ENCODE measurements at places on chromosomes 12 and 14.

DNA sequence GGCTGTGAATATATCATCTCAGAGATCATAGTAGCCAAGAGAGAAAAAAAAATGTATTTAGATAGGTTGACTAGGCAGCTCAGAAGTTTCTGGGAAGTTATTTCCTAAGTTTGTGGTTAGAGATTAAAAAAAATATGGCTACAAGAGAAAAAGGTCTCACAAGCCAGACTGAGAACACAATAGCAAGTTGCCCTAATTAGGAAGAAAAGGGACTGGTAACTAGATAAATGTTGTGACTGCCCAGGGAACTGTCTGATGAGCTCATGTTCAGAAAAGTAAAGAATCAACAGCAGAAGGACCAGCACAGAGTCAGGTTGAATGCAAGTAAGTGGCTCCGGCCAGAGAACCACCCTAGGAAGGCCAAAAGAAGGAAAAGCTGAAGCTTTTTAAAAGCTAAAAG, 256.6 kb downstream of the PRKD1 start:
- no peak for ATAC-seq

DNA sequence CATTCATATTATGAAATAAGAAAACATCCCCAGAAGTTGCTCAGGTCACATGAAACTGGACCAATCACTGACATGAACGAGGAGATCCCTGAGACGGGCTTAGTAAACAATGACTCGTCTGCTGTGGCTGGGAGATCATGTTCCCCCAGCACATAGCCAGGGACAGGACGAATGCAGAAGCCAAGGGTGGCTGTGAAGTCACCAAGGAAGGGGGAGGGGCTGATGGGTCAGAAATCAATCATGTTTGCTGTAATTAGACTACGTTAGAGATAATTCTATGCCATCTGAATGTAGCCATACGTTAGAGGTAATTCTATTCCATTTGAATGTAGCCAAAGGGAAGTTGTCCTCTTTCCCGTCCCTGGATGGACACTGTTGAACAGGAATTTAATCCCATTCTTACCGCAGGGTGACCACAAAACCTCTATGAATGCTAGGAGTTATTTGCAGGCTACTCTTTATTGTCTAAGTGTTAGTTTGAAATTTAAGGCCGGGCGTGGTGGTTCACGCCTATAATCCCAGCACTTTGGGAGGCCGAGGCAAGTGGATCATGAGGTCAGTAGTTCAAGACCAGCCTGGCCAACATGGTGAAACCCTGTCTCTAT, 332.9 kb downstream of the TMEM132D start:
- no peak for ATAC-seq

DNA sequence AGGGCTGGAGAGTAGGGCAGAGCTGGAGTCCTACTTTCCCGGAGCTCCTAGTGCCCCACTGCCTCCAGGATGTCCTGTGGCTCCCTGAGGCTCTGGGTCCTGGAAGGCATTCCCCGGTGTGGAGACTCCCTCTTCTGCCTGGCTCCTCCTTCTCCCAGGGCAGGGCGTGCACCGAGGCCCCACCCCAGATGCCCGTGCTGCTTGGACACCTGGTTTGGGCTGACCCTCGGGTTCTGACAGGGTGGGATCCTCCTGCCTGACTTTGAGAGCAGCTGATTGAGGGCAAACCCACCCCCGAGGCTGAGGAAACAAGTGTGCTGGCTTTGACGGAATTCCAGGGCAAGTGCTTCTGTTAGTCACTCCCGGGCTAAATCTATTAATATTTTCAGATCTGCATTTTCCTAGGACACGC, 15.4 kb downstream of the TEAD4 start:
- ATAC-seq, result no peak

DNA sequence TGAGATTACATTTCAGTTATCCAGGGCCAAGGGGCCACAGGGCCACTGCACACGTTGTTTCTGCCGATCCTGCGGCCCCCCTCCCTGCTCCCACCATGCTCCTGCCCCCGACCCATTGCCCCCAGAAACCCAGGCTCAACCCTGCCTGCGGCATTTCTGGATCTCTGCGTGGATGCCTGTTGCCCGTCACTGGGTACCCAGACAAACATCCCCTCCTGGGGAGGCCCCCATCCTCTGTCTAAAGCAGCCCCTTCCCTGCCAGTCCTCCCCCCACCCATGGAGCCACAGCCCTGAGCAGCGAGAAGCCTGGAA, 326.4 kb upstream of the SFSWAP start:
- no peak for ATAC-seq

GRCh38 chr14:60657456-60658210, 8.4 kb upstream of the SIX1 start:
- ATAC-seq, result no peak

DNA sequence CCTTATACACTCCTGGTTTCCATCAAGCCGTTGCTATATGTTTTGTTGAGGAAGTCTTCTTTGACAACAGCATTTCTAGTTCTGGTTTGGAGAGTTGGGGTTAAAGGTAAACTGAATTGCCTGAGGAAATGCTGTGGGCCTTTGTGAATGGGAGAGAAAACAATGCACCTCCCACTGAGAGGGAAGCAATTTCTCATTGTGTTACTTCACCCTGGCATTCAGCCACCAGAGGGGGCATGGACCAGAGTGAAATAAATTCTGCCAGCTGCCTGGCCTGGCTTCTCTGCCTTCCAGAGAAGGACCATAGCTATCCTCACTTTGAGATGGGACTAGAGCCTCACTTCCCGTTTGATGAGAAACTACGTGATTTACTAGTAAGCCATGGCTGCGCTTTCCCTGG, 475.3 kb downstream of the EGLN3 start:
- peak; percentile 77 for ATAC-seq

DNA sequence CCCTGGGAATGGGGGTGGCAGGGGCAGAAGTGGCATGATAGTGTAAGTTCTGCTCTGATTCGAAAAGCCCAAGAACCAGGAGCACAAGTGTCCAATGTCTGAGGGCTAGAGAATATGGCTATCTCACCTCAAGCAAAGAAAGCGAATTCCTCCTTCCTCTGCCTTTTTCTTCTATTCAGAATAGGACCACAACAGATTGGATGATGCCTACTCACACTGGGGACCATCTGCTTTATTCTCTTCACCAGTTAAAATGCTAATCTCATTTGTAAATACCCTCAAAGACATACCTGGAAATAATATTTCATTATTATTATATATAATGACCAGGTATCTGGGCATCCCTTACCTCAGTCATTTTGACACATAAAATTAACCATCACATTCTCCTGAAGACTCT, 808.7 kb downstream of the NRXN3 start:
- ATAC-seq, result no peak

- no peak for ATAC-seq
These were observed 641 bp upstream of the HOXC12 start for GRCh38 chr12:53953831-53954693.

- ATAC-seq, result peak; percentile 71
These were observed 702.7 kb downstream of the TMTC2 start for GRCh38 chr12:83389237-83389996.

DNA sequence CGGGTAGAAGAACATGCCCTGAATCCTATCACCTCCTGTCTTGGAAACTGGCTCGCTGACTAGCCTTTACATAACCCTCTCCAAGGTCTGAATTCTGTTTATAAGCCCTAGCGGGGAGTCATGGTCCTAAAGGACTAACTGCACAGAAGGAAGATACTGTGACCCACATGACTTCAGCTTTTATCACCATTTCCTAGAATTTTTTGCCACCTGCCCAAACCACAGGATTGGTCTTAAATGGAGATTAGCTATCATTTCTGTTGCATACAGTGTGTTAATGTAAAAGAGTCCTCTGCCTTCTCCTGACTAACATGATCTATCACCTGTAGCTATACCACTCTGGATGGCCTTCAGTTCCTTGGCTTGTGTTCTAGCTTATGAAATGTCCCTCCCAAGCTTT, 319.2 kb downstream of the DUSP6 start:
- no peak for ATAC-seq

- no peak for ATAC-seq
These were observed 736.4 kb upstream of the LRFN5 start for GRCh38 chr14:40870252-40870651.

GRCh38 chr12:64077922-64078321, 144.2 kb downstream of the KICS2 start:
- peak; percentile 77 for ATAC-seq

- ATAC-seq, result peak; percentile 7
These were observed 5.6 kb upstream of the LBHD2 start for GRCh38 chr14:103078420-103078749.

GRCh38 chr12:11891346-11891745, 179.4 kb upstream of the BCL2L14 start:
- no peak for ATAC-seq

DNA sequence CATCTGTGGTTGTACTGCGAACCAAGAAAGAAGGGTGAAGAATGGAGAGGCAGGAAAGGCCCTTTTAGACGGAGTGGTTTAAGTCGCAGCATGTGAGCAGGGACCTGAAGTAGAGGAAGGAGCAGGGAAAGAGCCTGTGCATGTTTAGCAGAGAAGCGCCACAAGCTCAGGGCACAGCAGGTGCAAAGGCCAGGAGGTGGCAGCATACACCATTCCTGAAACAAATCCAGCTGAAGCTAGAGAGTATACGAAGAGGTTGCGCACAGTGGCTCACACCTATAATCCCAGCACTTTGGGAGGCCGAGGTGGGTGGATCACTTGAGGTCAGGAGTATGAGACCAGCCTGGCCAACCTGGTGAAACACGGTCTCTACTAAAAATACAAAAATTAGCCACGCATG, 49.9 kb downstream of the HELB start:
- no peak for ATAC-seq

- ATAC-seq, result no peak
These were observed 18.9 kb downstream of the CCND2 start for GRCh38 chr12:4292341-4293073.

- ATAC-seq, result no peak
These were observed 393.5 kb downstream of the CCDC91 start for GRCh38 chr12:28583701-28584261.

GRCh38 chr12:46386877-46387629, 14.5 kb upstream of the SLC38A2 start:
- no peak for ATAC-seq

- ATAC-seq, result peak; percentile 91
These were observed 22.2 kb downstream of the GRIN2B start for GRCh38 chr12:13959131-13959723.

GRCh38 chr14:90523544-90523943, 126.7 kb downstream of the CALM1 start:
- no peak for ATAC-seq

DNA sequence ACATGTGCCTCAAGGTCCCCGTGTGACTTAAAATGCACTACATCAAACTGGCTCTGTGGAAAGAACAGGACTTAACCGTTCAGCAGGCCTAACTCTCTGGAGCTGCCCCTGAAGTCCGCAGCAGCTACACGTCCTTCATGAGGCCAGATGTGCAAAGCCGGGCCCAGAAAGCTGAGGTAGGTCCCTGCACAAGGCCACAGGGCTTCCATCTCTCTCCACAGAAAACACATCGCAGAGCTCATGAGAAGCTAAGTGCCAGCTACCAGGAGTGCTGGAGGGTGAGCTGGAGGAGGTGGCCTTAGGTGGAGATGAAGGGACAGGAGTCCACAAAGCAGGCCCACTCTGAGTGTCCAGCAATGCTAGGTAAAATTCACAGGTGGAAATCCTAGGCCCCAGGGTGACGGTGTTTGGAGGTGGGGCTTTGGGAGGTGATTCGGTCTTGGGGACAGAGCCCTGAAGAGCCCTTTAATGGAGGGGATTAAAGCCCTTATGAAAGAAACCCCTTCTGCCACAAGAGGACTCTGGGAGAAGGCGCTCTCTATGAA, 52.4 kb downstream of the VCPKMT start:
- no peak for ATAC-seq

- no peak for ATAC-seq
These were observed 828.9 kb downstream of the VRK1 start for GRCh38 chr14:97626088-97626487.

DNA sequence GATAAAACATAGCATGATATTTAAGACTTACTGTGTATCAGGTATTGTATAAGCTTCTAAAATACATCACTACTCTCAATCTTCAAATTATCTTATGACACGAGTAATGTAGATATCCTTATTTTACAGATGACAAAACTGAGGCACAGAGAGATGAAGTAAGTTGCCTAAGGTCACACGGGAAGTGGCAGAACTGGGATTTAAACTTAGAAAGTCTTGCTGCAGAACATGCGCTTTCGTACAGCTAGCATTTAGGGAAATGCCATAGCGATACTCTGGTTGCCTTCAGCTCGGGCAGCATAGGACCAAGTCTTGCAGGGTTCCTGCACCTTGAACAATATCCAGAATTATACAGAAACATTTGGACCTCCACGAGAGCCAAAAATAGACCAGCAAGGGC, 162.4 kb downstream of the BRMS1L start:
- no peak for ATAC-seq

DNA sequence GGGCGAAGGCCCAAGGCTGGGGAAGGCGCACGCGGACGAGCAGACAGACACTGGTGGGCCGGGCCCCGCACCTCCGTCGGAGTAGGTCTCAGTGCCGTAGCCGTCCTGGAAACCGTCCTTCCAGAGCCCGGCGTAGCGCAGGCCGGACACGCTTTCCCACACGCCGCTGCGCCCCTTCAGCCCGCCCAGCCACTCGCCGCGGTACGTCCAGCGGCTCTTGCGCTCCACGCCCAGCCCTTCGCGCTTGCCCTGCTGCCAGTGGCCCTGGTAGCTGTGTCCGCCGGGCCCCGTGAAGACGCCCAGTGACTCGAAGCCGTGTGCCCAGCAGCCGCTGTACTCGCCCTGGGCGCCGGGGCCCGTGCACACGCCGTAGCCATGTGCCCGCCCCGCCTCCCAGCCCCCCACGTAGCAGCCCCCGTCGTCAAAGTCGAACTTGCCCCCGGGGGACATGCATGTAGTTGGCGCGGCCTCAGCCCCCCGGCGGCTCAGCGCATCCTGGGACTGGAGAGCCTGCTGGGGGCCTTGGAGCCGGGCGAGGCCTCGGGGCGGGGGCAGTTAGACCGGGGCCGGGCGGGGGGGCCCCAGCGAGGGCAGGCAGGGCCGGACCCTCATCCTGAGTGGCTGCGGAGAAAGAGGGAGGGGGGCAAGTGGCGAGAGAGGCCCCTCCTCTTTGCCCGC, 1.4 kb downstream of the JPH4 start:
- ATAC-seq, result peak; percentile 15

- ATAC-seq, result peak; percentile 60
These were observed 13.7 kb downstream of the KRT71 start for GRCh38 chr12:52539083-52539820.

- ATAC-seq, result no peak
These were observed 17.2 kb upstream of the KRT83 start for GRCh38 chr12:52338241-52338960.

GRCh38 chr14:44107156-44107555, 399.9 kb downstream of the FSCB start:
- ATAC-seq, result no peak

Measured in motor neuron (in vitro differentiated cells).